ENCODE measurements at places on chromosomes 13 and 19. TPM values are rescaled to one million over a fixed set of nuclear protein-coding genes. Genes with fewer than 3 reads are reported as not detected.
A peak's percentile ranks its signal among the peaks of the same experiment; 100 is the strongest.

The GGACT gene
- polyA plus RNA-seq = 1.9 TPM

The LSM4 gene
- polyA plus RNA-seq = 91.6 TPM

DNA sequence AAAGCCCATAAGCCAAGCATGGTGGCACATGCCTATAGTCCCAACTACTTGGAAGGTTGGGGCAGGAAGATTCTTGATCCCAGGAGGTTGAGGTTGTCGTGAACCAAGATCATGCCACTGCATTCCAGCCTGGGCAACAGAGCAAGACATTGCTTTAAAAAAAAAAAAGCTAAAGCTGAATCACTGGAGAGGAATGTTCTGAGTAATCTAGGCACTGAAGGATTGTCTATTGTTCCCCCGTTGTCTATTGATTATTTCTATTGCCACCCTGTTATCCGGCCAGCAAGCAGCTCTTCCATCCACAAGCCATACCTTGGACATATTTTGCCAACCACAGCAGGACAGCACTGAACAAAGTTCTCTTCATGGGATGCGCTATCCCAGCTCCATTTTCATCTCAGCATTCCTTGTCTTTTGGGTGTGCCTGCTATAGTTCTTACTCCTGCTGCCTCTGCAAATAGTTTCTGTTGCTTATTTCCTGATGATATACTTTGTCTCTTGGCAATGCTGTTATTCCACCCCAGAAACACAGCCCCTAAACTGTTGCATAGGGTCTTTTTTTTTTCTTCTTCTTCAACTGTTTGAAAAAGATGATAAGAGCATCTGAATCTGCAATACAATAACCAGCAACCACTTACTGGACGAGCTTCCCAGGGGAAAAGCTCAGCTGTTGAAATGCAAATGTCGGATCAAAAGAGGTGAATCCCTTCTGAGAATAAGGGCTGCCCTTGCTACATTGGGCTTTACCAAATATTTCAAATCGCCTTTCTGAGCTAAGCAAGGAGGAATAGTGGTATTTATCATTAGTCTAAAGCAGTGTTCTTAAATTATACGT, 22.2 kb upstream of the SIAH3 start:
- no peak for DNase-seq

The VSTM1 gene
- 0.32 TPM for polyA plus RNA-seq

The ATP1A3 gene
- polyA plus RNA-seq = 0.39 TPM

GRCh38 chr19:49972841-49973240, 11.9 kb upstream of the SIGLEC11 start:
- DNase-seq = no peak

The CYP2F1 gene
- not detected for polyA plus RNA-seq

- no peak for DNase-seq
Measured at GRCh38 chr19:40157059-40157458, 34.2 kb upstream of the MAP3K10 start.

GRCh38 chr13:34623331-34623730, 318.7 kb upstream of the NBEA start:
- DNase-seq = no peak

The FFAR3 gene
- 0.30 TPM for polyA plus RNA-seq

The CYSLTR2 gene
- 0.61 TPM for polyA plus RNA-seq

The WDR62 gene
- polyA plus RNA-seq = 2.1 TPM

DNA sequence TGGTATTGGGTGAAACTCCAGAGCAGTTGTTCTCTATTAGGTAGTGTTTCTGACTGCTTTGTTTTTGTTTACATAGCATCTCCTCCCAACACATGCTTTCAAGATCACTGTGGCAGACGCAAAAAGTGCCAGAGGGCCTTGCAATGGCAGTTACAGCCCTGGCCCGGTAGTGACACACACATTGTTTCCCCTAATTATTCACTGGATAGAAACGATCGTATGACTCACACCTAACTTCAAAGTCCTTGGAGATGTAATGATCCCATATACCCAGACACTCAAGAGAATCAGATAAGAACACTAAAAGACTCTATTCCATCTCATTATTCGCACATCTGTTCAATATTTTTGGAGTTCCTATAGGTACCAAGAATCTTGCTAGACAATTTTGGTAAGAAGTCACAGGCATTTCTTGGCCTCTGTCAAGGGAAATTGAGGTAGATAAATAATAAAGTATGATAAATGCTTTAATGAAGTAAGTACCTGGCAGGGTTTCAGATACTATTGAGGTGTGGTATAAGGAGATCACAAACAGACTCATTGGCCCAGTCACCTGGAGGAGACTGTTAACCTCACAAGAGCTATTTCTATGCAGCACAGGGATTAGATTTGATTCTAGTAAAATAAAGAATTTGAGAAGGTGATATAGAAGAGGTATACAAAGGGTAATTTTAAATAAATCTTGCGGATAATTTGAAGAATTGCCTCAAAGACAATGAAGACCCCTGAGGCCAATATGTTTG, 485.3 kb downstream of the SLITRK6 start:
- DNase-seq = no peak

The PSG3 gene
- polyA plus RNA-seq = not detected

- no peak for DNase-seq
Measured at GRCh38 chr19:12974301-12975220, 5.2 kb downstream of the DAND5 start.

DNA sequence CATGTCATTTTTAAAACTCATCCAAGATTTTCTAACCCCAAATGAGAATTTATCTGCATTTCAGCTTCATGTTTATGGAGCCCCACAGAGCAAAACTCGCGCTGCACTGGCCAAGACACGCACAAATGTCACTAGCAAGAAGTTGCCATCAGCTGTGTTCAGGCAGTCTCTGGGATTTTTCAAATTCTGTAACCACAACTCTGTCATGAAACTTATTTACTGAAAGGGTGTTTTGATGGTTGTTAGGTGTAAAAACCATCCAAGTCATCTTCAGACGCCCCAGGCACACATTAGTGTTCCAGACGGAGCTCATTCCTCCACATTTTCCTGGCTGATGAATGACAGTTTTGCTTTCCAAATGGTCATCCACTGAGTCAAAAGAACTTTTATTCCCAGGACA, 63.4 kb downstream of the SLC7A1 start:
- no peak for DNase-seq

DNA sequence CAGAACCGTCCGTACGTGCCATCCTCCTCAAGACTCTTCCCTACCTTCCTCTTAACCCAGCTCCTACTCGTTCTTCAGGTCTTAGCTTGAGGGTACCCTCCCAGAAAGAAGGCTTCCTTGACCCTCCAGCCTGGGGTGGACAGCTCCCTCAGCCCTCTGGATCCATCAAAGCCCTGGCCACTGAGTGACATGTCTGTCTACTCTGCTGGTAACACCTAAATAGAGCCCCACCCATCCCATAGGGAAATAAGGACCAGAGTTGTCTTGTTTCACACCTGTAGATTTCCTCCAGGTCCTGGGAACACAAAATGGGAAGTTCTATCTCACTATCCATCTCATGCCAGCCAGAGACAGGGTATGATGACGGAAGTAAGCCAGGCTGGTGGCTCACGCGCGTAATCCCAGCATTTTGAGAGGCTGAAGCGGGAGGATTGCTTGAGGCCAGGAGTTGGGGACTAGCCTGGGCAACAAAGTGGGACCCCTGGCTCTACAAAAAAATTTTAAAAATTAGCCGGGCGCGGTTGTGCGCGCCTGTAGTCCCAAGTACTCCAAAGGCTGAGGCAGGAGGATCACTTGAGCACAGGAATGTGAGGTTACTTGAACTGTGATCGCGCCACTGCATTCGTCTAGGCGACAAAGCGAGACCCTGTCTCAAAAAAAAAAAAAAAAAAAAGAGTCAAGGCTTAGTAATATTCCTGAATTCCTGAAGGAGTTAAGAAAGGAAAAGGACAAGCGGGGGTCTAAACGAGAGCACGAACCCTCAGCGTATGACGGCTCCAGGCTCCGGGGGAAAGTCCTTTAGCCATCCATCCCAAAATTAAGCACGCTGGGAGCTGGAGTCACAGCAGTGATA, 566 bp upstream of the CCDC97 start:
- no peak for DNase-seq

GRCh38 chr13:111131611-111132010, 16.5 kb downstream of the ARHGEF7 start:
- DNase-seq = no peak

The NCCRP1 gene
- polyA plus RNA-seq = 1.7 TPM

GRCh38 chr19:46391296-46392251, 21.8 kb downstream of the CCDC8 start:
- DNase-seq = peak; percentile 63

DNA sequence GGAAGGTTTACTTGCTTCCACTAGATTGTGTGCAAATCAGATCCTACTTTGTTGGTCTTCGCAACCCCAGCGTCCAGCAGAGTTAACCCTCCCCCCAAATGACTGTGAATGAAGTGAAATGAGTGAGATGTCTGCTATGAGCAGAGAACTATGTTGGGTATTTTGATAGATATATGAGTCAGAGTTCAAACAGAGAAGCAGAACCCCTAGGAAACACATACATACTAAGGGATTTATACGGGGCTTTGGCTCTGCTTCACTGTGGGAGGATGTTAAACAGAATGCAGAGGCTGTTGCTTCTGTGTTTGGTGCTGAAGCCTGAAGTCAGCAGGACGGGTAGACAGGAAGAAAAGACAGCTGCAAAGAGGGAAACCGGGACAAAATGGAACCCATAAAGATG, 197.0 kb downstream of the MZT1 start:
- DNase-seq = no peak

- no peak for DNase-seq
Measured at GRCh38 chr13:90015565-90016507, 1331.7 kb upstream of the MIR17HG start.

GRCh38 chr19:47230054-47230920, 712 bp downstream of the BBC3 start:
- DNase-seq = peak; percentile 95

The SIGLEC10 gene
- polyA plus RNA-seq = 47.3 TPM

DNA sequence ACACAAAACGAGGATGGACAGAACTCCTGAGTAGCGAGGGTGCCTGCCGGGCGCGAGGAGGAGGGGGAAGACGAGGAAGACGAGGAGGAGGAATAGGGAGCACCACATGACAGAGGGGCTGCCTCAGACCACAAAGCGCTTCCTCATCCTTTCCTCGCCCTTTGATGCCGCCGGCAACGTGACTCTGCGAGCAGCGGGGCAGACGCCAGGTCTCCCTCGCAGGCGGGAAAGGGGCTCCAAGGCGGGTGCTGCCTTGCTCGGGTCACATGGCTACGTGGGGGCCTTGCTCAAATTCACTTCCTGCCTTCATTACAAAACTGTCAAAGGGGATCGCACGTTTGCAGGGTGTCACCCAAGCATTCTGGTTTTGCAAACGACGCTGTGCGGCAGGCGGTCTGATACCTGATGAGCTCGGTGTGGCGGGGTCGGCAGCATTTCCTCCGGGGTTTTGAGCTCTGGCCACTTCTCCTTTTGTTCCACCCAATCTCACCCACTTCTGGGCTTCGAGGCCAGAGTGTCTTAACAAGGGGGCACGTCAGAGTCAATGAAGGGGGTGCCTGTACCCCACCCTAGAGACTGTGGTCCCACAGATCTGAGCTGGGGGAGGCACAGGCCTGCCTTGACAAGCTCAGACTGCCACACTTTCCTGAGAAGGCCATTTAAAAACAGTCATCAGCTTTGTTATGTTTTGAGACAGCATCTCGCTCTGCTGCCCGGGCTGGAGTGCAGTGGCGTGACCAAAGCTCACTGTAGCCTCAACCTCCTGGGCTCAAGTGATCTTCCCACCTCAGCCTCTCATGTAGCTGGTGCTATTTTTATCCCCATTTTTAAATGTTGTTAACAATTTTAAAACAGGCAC, 14.9 kb downstream of the MAP2K2 start:
- DNase-seq = peak; percentile 93

The KIR3DL2 gene
- 0.13 TPM for polyA plus RNA-seq

- no peak for DNase-seq
Measured at GRCh38 chr19:15253061-15253460, 20.8 kb upstream of the EPHX3 start.

DNA sequence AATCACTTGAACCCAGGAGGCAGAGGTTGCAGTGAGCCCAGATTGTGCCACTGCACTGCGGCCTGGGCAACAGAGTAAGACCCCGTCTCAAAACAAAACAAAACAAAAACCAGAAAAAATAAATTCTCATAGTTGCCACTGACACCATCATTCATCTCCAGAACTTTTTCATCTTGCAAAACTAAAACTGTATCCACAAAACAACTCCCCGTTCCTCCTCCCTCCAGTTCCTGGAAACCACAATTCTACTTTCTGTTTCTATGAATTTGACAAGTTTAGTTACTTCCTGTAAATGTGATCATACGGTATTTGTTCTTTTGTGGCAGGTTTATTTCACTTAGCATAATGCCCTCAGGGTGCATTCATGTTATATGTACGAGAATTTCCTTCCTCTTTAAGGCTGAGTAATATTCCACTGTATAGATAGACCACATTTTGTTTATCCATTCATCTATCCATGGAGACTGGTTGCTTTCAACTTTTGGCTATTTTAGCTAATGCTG, 13.2 kb upstream of the ADGRE5 start:
- no peak for DNase-seq

- DNase-seq = no peak
Measured at GRCh38 chr13:26811581-26811980, 51.0 kb upstream of the GPR12 start.

DNA sequence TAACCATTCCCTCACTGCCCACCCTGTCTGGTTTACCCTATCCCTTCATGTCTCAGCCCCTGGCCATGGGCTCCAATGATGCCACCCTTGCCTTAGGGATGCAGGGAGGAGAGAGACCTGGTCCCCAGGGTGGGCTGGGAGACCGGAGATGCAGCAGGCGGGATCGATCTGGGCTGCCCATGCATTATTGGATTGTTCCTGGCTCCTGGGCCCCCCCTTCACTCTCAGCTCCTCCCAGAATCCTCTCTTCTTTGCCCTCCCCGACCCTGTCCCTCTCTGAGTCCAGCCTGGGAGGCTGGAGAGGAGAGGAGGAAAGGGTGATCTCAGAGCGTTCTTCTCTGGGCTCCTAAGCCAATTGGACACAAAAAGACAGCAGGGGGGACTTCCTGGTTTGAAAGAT, 5.8 kb downstream of the KASH5 start:
- DNase-seq = no peak

DNA sequence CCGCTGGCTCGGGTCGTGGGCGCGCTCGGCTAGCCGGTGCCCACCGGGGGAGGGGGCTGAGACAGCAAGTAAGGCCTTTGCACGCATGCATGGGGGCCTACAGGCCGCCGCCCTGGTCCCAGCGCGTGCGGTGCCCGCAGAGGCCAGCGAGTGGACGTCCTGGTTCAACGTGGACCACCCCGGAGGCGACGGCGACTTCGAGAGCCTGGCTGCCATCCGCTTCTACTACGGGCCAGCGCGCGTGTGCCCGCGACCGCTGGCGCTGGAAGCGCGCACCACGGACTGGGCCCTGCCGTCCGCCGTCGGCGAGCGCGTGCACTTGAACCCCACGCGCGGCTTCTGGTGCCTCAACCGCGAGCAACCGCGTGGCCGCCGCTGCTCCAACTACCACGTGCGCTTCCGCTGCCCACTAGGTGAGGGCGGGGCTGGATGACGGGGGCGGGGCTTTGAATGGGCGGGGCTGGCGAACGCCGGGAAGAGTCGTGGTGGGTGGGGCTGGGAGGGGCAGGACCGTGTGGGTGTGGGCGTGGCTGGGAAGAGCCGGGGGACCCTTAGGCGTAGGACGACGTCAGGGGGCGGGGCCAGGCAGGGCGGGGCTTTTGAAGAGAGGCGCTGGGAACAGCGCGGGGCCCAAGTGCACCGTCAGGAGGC, 2.1 kb downstream of the CILP2 start:
- peak; percentile 92 for DNase-seq

The ZNF98 gene
- 0.06 TPM for polyA plus RNA-seq
